ENCODE measurements at places on chromosomes 11 and 22.
A peak's percentile ranks its signal among the peaks of the same experiment; 100 is the strongest.

- DNase-seq, result no peak
Measured at GRCh38 chr11:68780829-68781228, 29.5 kb upstream of the TESMIN start.

- DNase-seq, result no peak
Measured at GRCh38 chr11:76955459-76956114, 78.6 kb upstream of the B3GNT6 start.

- DNase-seq, result no peak
Measured at GRCh38 chr22:38467438-38467903, 425 bp upstream of the KDELR3 start.

GRCh38 chr22:27252282-27253049 is 549.1 kb downstream of the MN1 start:
- peak; percentile 90 for DNase-seq

DNA sequence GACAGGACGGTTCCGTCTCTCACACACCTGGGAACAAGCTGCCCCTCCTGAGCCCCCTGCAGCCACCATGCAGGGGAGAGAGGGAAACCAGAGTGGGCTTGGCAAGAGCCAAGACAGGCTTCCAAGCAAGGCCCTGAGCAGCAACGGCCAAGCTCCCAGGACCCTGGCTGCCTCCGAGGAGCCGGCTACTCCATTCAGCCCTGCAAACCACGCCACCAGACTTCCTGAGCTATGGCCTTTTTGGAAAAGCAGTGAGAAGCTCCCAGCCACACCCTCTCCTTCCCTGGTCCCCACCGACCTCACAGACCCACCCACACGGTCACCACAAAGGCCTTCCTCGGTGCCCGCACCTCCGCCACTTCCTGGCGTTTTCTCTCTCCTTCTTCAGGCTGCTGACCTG is 479.0 kb downstream of the BRD1 start:
- DNase-seq, result no peak

GRCh38 chr11:77063861-77064260 is 2.9 kb upstream of the CAPN5 start:
- no peak for DNase-seq

- no peak for DNase-seq
Measured at GRCh38 chr11:14542324-14542723, 22.1 kb upstream of the PSMA1 start.

DNA sequence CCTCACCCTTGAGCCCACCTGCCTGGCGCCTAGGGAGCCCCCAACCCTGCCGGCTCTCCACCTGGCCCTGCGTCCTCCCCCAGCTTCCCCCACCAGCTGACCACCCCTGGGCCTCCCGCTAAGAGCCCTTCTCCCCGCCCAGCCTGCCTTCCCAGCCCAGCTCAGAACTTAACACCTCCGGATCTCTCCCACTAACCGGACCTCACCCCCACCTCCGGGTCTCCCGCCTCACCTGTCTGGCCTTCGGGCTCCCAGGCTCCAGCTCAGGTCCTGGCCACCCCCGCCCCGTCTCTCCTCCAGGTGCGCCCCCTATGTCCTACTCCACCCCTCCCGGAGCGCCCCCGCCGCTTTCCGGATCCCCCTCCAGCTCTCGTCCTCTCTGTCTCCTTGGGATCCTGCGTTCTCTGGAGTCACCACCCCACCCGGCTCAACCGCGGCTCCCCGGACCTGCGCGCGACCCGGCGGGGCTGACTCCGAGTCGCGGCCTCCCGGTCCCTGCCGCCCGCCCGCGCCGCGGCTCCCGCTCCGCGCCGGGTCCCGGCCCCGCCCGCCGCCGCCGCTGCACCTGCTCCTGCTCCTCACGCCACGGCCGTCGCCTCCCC is at the start of gene KCNJ11:
KCNJ11 (minus strand) TSS at position 51 of the 602 bp plus-strand sequence. CDS start 568 bp downstream, outside the sequence.
- DNase-seq, result no peak

- DNase-seq, result no peak
Measured at GRCh38 chr11:19651653-19652052, 61.0 kb upstream of the NAV2 start.

GRCh38 chr11:1199751-1200610 is 22.9 kb upstream of the MUC5B start:
- no peak for DNase-seq

DNA sequence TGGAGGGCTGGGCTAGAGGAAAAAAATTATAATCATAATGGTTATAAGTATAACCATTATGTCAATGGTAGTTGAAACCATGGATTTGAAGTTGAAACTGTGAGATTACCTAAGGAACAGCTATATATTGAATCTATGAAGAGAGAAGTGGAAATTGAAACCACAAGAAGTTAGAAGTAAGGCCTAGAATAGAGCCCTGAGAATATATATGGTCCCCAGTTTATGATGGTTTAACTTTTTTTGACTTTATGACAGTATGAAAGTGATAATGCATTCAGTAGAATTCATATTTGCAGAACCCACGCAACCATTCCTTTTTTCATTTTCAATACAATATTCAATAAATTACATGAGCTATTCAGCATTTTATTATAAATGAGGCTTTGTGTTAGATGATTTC is 15.0 kb downstream of the AASDHPPT start:
- DNase-seq, result no peak
